Stimulated activated CD8-positive, alpha-beta memory T cell treated with anti-CD3 and anti-CD28 coated beads, Interleukin-4, amount 100 ng/mL, for 1 hour (primary cell): ENCODE measurements at places on chromosomes 1 and 21.

GRCh38 chr1:230668227-230668626, 25.9 kb downstream of the COG2 start:
- DNase-seq = no peak

GRCh38 chr1:234722904-234723720, 113.1 kb upstream of the IRF2BP2 start:
- DNase-seq = no peak

- no peak for DNase-seq
These were observed 3.6 kb downstream of the CHAF1B start for GRCh38 chr21:36388835-36389234.

DNA sequence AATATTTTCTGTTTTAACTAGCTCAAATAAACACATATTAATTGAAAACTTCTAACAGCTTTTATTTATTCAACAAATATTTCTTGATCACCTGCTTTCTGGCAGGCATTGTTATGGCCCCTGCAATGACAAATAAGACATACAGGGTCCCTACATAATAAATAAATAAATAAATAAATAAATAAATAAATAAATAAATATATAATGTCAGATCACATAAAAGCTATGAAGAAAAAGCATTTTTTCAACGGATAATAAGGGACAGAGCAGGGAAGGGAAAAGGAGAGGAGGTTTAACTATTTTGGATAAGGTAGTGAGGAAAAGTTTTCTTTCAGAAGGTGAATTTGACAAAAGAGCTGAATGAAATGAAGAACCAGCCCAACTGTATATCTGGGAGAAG, 115.0 kb downstream of the MAGI3 start:
- no peak for DNase-seq

GRCh38 chr1:109959974-109960744, 24.4 kb upstream of the AHCYL1 start:
- DNase-seq = no peak

- DNase-seq = no peak
These were observed 40.2 kb downstream of the RASAL2 start for GRCh38 chr1:178134061-178134460.

GRCh38 chr1:244041466-244042120, 9.5 kb upstream of the ZBTB18 start:
- no peak for DNase-seq
